HS-27A (cell line): ENCODE measurements at places on chromosomes 7 and 10.

DNA sequence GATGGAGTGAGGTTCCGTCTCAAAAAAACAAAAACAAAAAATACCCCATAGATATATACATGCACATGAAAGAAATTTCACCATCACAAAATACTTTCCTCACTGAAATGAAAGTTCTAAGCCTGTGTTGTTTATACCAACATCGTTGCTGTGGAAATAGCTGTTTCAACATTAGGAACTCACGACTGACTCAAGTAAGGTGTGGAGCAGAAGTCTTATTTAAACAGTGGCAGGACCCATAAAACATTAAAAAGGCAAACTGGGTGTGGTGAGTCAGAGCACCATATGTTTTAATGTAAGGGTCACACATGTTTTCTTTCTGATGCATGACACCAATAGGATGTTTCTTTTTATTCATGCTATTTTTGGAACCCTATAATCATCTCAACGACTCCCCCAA lies 48.3 kb downstream of the BAIAP2L1 start:
- DNase-seq = no peak

DNA sequence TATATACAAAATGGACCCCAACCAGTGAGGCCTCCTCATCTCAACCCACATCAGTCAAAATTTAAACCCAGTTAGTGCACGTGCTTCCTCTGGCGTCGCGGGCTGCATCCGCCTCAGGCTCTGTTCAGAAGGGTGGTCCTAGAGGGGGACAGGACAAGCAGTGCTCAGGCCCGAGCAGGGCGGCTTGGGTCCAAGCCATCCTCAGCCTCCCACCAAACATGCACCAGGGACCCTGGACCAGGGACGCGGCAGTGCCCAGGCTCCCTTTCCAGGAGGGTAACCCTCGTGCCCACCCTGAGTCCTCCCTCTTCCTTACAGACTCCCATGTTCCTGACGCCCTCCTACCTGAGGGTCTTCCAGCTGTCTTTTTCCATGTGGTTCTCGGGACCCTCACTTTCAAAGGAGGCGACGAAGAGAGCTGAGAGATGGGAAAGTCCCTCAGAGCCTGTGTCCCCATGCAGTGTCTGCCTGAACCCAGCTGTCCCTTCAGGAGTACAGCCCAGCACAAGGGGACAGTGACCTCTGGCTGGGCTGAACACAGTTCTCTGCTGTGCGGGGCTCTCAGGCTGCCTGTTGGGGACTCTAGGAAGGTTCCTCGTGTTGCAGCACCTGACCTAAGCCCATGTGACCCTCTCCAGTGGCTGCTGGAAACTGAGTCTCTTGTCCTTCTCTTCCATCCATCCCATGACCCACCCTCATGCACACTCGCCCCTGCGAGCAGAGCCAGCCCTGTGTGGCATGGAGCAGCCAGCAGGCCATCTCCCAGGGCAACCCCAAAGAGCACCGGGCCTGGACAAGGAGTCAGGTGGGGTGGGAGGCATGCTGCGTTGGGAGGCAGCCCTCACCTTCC lies 58.1 kb downstream of the CSGALNACT2 start:
- no peak for DNase-seq

- no peak for DNase-seq
Observed at GRCh38 chr7:41238851-41239331, 464.0 kb downstream of the INHBA start.

- no peak for DNase-seq
Observed at GRCh38 chr10:119505131-119505551, 37.4 kb downstream of the RGS10 start.

DNA sequence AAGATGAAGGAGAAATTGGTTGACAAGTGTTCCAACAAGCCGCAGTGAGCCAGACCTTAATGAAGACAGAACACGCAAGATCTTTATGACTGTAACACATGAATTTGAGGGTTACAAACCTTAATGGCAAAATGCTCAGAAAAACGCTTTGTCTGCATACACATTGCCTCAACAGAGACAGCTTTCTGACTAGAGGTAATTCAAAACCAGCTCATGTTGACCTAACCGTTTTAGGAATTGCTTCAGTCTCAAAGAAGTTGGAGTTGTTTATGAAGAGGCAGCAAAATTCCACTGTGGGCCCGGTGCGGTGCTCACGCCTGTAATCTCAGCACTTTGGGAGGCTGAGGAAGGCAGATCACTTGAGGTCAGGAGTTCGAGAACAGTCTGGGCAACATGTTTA lies 2.2 kb upstream of the GTF2I start:
- no peak for DNase-seq

DNA sequence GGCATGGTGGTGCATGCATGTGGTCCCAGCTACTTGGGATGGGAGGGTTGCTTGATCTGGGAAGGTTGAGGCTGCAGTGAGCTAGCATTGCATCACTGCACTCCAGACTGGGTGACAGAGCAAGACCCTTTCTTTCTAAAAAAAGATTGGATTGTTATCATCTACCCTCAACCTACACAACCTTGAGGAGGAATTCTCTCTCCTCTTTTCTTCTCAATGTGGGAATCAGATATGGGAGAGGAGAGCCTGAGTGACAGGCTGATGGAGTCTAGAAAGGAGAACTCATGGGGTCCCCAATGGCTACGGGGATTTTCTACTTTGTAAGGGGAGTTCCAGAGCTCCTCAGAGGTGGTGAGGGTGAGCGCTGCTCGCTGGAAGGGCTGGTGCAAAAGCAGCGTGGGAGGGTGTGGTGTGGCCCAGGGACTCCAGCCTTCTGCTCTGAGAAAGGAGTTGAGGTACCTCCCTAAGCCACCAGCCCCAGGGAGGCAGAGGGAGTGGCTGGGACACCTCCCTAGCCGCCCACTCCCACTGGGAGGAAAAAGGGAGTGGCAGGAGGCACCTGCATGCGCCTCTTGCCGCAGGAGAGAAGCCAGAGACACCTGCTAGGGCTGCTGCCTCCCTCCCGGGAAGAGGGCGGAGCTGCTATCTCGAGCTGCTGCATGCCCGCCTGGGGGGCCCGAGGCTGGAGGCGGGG lies 48.4 kb downstream of the GATA3 start:
- DNase-seq = no peak

DNA sequence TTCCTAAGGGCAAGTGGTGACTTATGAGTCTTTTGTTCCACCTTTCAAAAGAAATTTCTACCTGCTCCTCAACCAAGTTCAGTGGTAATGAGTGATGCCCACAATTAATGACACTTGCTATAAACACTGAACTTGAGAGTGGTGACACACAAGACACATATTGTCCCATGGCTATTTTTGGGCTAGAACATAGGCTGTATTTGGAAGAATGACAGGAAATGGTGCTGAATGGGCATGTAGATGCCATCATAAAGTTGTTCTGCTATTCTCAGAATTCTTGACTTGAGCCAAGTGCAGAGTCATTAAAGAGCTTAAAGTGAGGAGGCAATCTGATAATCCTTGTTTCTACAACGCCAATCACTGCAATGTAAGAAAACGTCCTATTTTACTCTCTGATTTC lies 313.3 kb downstream of the AGMO start:
- DNase-seq = no peak

DNA sequence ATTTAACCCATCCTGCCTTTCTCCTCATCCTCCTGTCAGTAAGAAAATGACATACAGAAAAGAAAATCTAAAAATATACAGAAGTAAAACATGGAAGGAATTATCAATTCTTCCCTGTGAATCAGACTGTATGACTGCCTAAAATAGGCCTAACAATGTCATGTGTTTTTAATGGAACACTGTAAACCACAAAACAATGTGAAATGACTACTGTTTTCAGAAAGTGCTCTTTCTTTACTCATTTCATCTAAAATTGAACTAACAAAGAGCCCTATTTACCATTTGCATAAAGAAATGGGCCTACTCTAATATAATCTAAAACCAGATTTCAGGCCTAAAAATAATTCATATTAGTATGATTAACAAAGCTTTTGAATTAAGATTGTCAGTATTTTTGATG lies 35.7 kb downstream of the SEMA3E start:
- DNase-seq = no peak

DNA sequence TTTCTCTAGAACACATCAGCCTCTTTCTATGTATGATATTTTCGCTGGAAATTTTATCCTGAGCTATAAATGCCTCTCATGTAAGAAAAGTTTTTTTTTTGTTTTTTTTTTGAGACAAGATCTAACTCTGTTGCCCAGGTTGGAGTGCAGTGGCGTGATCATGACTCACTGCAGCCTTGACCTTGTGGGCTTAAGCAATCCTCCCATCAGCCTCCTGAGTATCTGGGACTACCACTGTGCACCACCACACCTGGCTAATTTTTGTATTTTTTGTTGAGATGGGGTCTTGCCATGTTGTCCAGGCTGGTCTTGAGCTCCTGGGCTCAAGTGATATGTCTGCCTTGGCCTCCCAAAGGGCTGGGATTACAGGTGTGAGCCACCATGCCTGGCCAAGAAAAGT lies 80.4 kb downstream of the ADK start:
- no peak for DNase-seq

DNA sequence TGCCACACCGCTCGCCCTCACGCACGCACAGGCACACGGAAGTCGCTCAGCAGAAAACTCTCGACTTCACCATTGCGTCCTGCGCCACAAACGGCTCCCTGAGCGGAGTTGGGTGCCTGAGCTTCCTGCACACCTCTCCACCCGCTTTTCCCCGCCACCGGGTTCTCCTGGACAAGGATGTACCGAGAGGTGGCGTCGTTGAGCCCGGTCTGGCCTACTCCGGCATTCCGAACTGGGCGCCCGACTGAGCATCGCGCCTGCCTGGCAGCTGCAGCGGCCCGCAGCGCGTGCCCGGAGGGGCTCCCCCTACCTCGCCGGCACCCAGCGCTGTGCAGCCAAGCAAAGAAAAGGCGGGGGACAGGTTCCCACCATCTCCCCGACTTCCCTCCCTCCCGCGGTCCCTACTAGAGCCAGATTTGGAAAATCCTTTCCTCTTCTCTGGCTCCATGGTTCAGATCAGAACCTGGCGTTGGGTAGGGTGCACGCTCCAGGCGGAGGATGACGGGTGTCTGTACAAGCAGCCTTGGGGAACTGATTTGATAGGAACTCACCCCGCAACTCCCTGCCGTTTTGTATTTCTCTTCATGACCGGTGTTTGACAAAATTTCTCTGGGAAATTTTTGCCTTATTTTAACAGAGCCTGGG lies 1.7 kb downstream of the SORCS3 start:
- DNase-seq = no peak

GRCh38 chr7:118153551-118154177 lies 30.3 kb upstream of the LSM8 start:
- DNase-seq = no peak

GRCh38 chr7:144671429-144671828 lies 164.4 kb downstream of the TPK1 start:
- DNase-seq = no peak

DNA sequence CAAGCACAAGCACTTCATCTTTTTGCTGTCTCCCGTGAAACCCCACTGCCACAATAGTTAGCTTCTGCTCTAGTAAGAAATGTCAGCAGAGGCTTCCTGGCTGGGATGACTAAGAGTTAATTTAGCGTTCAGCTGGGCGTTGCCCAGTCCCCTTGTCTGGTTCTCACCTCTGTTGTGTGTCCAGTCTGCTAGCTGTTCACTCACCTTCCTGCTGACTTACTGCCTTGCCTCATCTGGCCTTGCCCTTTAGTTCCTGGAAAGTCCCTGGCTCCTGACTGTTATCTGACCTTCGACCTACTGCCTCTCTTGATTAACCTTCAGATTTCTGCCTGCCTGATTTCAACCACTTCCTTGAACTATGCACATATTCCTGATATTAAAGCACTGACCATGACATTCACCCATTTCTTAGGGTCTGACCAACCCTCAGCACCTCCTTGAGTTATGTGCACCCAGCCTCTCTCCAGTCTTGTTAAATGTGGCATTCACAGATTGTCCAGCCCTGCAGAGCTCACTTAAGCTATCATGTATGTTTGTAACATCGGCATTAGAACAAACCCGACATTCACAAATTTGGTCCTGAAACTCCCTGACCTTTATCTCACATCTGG lies 30.3 kb downstream of the C7orf33 start:
- DNase-seq = no peak

DNA sequence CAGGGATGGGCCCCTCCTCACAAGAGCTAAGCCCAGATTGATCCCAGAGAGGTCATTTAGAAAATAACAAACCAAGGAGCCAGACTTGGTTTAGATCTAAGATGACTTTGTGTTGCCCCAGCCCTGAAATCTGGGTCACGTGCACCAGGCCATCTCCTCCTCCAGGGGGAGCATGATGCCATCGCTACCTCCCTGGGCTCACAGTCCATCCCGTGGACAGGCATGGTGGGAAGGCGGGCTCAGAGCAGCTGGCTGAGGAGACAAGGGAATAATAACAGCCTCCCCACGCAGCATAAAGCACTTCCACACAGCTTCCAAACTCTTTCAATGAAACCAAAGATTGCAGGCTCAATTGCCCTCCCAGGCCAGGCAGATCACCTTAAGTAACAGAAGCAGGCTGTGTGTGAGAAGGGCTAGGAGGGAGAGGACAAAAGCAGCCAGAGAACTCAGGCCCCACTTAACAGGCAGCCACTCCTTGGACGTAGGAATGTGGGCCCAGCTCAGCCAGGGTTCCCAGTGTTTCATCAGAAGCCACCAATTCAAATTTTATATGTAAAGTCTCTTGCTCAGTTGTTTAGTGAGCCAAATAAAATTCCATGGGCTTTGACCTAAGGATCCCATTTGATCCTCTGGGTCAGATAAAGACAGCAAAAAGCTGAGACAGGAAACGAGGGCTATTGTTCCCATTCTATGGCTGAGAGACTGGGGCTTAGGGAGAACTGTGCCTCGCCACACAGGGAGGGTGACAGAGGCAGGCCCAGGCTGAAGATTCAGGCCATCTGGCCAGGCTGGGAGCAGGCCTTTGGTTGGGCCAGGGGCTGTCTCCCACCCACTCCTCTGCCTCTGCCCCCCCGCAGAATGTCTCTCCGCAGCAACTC lies 100.2 kb downstream of the COL13A1 start:
- DNase-seq = no peak

DNA sequence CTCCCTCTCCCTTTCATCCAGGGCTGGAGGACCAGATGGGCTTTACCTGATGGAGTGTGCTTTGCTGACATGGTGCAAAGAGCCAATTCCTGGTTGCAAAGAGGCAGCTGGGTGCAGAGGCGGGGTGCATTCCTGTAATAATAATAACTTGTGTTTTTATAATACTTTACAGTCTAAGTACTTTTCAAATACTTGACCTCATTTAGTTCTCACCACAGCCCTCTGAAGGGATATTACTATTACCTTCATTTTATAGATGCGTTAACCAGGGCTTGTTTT lies 70.4 kb downstream of the TCF7L2 start:
- DNase-seq = no peak

- DNase-seq = no peak
Observed at GRCh38 chr10:133365461-133366129, 7.6 kb downstream of the ECHS1 start.

DNA sequence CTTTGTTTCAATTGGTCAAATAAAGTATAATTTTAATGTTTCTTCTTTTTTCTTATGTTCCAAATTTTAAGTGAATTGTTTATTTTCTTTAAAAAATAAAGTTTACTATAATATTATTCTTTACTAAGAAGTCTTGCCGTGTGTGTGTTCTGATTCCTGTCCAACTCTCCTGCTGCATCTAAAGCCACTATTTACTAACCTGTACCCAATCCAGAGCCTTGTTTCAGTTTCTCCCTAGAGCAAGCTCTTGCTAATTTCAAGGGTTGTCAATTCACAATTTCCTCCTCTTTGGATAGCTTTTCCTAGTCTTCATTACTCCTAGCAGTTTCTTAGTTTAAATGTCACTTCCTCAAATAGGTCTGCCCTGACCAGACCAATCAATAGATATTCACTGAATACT lies 314.9 kb upstream of the SEMA3A start:
- no peak for DNase-seq
